ENCODE measurements at places on chromosomes 16 and 17. TPM values are rescaled to one million over a fixed set of nuclear protein-coding genes. Genes with fewer than 3 reads are reported as not detected.

GRCh38 chr17:20262226-20263114, 204.9 kb downstream of the LGALS9B start:
- no peak for DNase-seq
- no peaks in the 10 kb centered on the region for H3K4me1 ChIP-seq
- H3K27me3 ChIP-seq: no peaks in the 10 kb centered on the region
- no peaks in the 10 kb centered on the region for H3K36me3 ChIP-seq
- no peak overlapping the region for H3K4me3 ChIP-seq
- no peak overlapping the region for H3K27ac ChIP-seq

DNA sequence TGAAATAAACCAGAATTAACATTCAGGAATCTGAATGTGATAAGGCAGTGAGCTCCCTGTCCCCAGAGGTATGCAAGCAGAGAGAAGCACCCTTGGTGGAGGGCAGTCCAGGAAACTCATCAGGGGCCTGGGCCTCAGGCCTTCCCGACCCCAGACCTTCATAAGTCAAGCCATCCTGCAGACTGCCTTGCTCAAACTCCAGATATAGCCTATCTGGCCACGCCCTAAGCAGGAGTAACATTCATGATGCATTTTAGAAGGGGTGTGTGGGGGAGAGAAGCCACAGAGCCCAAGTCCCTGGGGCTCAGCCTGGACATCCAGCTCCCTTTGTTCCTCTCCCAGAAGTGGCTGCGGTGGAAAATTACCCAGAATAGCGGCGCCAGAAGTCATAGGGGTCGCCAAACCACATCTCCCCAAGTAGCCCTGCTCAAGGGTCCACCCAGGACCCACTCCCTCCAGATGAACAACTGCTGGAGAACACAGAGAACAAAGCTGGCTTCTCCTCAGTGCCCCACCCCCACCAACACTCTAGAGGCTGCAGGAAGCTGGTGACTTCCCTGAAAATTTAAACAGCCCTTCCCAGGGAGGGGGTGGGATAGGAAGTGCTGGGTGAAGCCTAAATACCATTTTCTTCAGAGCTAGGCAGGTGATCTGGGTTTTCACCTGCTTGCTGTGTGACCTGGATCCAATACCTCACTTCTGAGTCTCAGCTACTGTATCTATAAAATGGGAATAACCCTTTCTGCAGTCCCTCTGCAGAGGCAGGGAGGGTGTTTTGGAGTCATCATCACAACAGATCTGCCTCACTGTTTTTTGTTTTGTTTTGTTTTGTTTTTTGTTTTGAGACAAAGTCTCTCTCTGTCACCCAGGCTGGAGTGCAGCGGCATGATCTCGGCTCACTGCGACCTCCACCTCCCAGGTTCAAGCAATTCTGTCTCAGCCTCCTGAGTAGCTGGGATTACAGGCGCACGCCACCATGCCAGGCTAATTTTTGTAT, 1.5 kb upstream of the SREBF1 start:
- peak overlapping the region; percentile 97 for H3K27ac ChIP-seq
- DNase-seq: no peak
- H3K36me3 ChIP-seq: no peaks in the 10 kb centered on the region
- H3K4me1 ChIP-seq: peaks cover 81% of the 10 kb centered on the region
- H3K4me3 ChIP-seq: no peak overlapping the region

DNA sequence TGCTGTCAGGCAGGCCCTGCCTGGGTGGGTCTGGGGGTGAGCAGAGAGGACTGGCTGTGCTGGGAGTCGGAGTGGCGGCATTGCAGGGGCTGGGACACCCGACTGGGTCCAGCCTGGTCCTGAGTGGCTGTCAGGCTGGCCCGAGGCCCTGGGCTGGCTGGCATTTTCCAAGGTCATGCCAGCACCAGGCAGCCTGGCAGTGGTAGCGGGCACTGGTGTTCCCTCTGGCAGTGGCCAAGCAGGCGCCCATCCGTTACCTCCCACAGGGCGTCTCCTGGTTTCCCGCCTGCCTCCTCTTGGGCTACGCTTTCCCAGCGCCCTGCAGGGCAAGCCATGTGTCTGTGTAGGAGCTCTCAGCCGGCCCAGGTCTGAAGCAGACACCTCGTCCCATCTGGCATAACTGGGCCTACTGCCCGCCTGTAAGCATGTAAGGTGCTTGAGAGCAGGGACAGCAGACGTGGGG, 5.7 kb upstream of the PKMYT1 start:
- H3K27me3 ChIP-seq: no peaks in the 10 kb centered on the region
- no peak for DNase-seq
- H3K36me3 ChIP-seq: no peaks in the 10 kb centered on the region
- H3K4me1 ChIP-seq: peaks cover 25% of the 10 kb centered on the region
- H3K4me3 ChIP-seq: no peak overlapping the region

DNA sequence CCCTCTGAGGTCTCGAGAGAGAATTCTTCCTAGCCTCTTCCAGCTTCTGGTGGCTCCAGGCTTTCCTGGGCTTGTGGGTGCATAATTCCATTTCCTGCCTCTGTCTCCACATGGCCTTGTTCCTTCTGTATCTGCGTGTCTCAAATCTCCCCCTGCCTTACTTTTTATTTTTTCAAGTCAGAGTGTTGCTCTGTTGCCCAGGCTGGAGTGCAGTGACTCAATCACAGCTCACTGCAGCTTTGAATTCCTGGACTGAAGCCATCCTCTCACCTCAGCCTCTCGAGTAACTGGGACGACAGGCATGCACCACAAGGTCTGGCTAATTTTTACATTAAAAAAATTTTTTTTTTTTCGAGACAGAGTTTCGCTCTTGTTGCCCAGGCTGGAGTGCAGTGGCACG, 120.6 kb downstream of the SHISA9 start:
- DNase-seq: no peak
- H3K36me3 ChIP-seq: no peaks in the 10 kb centered on the region
- H3K4me1 ChIP-seq: no peaks in the 10 kb centered on the region
- no peak overlapping the region for H3K27ac ChIP-seq
- H3K4me3 ChIP-seq: no peak overlapping the region

DNA sequence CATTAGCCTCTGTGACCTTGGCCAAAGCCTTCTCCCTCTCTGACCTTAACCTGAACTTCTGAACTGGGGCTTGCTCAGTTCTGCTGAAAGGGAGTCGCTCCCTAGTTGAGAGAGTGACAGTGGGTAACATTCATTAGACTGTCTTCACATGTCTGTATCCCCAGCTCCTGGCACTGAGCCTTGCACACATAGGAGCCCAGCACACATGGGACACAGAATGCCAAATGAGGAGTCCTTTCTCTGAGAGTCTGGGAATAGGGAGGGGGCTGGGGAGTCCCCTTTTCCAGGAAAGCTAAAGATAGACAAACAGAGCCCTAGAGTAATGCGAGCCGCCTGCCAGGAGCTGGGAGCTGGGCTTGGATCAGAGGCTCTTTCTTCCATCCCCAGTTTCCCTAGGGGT, 2.5 kb downstream of the TAC4 start:
- no peaks in the 10 kb centered on the region for H3K4me1 ChIP-seq
- H3K36me3 ChIP-seq: peaks cover 5% of the 10 kb centered on the region
- peak overlapping the region; percentile 15 for H3K27ac ChIP-seq
- no peak for DNase-seq

- H3K36me3 ChIP-seq: peaks cover under 1% of the 10 kb centered on the region
- peak; percentile 94 for DNase-seq
- H3K4me3 ChIP-seq: peak overlapping the region; percentile 34
- H3K4me1 ChIP-seq: peaks cover 71% of the 10 kb centered on the region
Measured at GRCh38 chr16:87464691-87465300, 28.0 kb downstream of the ZCCHC14 start.

DNA sequence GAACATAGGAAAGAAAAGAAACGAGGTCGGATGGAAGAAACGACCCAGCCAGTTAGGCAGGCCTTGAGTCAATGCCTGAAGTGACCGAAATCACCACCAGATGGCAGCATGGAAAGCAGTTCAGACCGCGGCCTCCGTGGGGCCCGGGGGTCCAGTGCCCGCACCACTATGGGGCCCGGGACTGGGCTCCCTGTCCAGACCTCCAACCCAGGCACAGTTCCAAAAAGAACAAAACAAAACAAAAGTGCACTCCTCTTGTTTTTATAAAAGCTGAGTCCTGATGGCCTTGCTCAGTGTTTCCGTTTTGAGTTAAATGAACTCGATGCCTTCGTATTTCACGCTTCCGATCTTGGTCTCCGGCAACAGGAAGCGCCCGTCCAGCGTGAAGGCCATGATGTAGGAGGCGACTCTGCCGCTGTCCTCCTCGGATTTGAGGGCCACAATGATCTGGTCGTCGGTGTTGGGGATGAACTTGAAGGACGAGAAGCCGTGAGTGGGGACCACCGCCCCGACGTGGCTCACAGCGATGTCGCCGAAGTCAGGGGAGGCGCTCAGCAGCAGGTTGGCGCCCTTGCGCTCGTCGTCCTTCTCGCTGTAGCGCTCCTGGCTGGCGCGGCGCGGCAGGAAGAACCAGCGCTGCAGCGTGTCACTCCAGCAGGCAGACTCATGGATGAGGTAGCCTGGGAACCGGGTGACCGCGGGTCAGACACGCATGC, 13.7 kb upstream of the LGALS3BP start:
- peaks cover 25% of the 10 kb centered on the region for H3K4me1 ChIP-seq
- peaks cover 51% of the 10 kb centered on the region for H3K36me3 ChIP-seq
- no peak overlapping the region for H3K27ac ChIP-seq

- no peaks in the 10 kb centered on the region for H3K36me3 ChIP-seq
- DNase-seq: no peak
- H3K27me3 ChIP-seq: no peaks in the 10 kb centered on the region
- H3K4me3 ChIP-seq: no peak overlapping the region
Measured at GRCh38 chr16:27640277-27640600, 90.3 kb downstream of the KATNIP start.

GRCh38 chr17:29131814-29132682, 48.1 kb downstream of the MYO18A start:
- H3K36me3 ChIP-seq: peaks cover 12% of the 10 kb centered on the region
- H3K4me1 ChIP-seq: peaks cover 21% of the 10 kb centered on the region
- no peak overlapping the region for H3K4me3 ChIP-seq

GRCh38 chr17:64147110-64148016, 17.4 kb upstream of the ERN1 start:
- H3K4me3 ChIP-seq: peak overlapping the region; percentile 84
- H3K4me1 ChIP-seq: peaks cover 27% of the 10 kb centered on the region
- no peak for DNase-seq
- H3K36me3 ChIP-seq: peaks cover 5% of the 10 kb centered on the region
- no peaks in the 10 kb centered on the region for H3K27me3 ChIP-seq
- peak overlapping the region; percentile 98 for H3K27ac ChIP-seq

- no peaks in the 10 kb centered on the region for H3K27me3 ChIP-seq
- no peak overlapping the region for H3K27ac ChIP-seq
- no peaks in the 10 kb centered on the region for H3K4me1 ChIP-seq
- H3K4me3 ChIP-seq: no peak overlapping the region
Measured at GRCh38 chr17:6365200-6365943, 69.5 kb downstream of the AIPL1 start.

DNA sequence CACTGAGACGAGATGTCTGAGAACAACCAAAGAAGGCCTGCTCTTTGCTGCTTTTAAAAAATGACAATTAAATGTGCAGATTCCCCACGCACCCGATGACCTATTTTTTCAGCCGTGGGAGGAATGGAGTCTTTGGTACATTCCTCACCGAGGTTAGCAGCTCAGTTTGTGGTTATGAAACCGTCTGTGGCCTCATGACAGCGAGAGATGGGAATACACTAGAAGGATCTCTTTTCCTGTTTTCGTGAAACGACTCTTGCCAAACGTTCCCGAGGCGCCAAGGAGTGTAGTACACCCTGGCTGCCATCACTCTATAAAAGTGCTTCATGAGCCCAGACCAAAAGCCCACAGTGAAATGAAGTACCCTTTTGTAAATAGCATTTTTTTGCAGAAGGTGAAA, 87.8 kb downstream of the CRISPLD2 start:
- H3K4me3 ChIP-seq: no peak overlapping the region
- H3K4me1 ChIP-seq: peaks cover 9% of the 10 kb centered on the region
- no peaks in the 10 kb centered on the region for H3K36me3 ChIP-seq
- no peaks in the 10 kb centered on the region for H3K27me3 ChIP-seq

DNA sequence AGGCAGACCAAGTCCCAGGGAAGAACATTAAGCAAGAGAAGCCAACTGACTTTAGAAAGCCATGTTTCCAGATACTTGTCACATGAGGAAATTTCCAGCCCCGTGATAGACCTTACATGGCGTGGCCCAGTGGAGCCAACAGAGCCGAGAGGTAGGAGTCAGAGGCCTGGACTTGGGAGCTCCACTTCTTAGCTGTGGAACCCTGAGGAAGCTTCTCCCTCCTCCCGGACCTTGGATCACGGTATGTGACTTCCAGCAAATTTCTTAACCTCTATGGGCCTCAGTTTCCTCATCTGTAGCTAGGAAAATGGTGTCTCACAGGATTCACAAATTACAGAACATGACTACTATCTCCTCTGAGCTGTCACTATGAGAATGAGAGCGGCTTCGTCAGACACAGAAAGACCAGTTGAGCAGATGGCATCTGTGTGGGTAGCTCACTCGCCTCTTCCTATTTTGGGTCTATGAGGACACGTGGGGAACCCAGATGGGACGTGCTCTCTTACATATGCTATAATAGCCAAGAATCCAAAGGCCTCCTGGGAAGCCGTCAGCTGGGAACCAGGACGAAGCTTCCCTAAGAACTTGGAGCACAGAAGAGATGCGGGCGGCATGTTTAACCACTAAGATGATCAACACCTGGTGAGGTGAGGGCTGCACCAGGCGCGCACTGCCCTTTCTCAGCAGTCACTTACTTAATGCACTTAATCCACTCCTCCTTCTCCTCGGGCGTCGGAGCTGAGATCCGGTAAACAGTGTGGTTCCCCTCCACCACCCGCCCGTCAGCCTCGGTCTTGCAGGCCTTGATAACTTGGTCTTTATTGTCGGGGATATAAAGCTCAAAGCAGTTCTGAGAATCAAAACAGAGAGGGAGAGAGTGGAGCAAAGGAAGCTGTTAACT, 102.3 kb downstream of the CYTH1 start:
- H3K4me3 ChIP-seq: no peak overlapping the region
- no peak overlapping the region for H3K27ac ChIP-seq
- no peaks in the 10 kb centered on the region for H3K36me3 ChIP-seq
- H3K27me3 ChIP-seq: no peaks in the 10 kb centered on the region
- peaks cover 12% of the 10 kb centered on the region for H3K4me1 ChIP-seq
- no peak for DNase-seq

DNA sequence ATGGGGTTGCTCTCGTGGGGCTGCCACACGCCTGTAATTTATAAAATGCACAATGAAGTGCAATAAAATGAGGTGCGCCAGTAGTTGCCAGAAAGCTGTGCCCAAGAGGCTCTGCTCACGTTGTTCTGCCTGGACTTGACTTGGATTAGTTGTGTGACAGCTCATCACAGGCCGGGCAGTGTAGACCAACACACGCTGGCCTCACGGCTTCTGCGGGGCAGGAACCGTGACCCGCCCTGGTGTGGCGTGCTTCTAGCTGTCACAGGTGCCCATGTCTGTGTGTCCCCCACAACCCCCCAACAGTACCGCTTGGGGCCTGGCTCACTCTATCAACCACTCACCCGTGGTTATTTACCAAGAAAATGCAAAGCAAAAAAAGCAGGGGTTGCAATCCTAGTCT, 112.2 kb upstream of the ZNF750 start:
- no peaks in the 10 kb centered on the region for H3K36me3 ChIP-seq
- H3K4me3 ChIP-seq: no peak overlapping the region
- H3K27ac ChIP-seq: no peak overlapping the region
- no peak for DNase-seq
- H3K27me3 ChIP-seq: no peaks in the 10 kb centered on the region

GRCh38 chr17:1110862-1111598, 68.8 kb downstream of the ABR start:
- no peaks in the 10 kb centered on the region for H3K36me3 ChIP-seq
- peak overlapping the region; percentile 90 for H3K27ac ChIP-seq
- DNase-seq: no peak
- H3K4me3 ChIP-seq: no peak overlapping the region

- no peak for DNase-seq
- H3K36me3 ChIP-seq: no peaks in the 10 kb centered on the region
- H3K4me1 ChIP-seq: peaks cover 18% of the 10 kb centered on the region
- H3K4me3 ChIP-seq: no peak overlapping the region
Measured at GRCh38 chr17:59028328-59028727, 78.4 kb downstream of the TRIM37 start.

The LRRC75A gene
- total RNA-seq: 1.7 TPM

The KIF22 gene
- 18.9 TPM for total RNA-seq

The TBC1D3 gene
- total RNA-seq: not detected

The CHST6 gene
- total RNA-seq: 0.25 TPM

The ADAMTS18 gene
- 0.25 TPM for total RNA-seq

The OR3A3 gene
- not detected for total RNA-seq

Data from vagina (tissue), 2 donors.